C1 segment of cervical spinal cord (tissue), 14 donors: ENCODE measurements at places on chromosomes 4 and X.

DNA sequence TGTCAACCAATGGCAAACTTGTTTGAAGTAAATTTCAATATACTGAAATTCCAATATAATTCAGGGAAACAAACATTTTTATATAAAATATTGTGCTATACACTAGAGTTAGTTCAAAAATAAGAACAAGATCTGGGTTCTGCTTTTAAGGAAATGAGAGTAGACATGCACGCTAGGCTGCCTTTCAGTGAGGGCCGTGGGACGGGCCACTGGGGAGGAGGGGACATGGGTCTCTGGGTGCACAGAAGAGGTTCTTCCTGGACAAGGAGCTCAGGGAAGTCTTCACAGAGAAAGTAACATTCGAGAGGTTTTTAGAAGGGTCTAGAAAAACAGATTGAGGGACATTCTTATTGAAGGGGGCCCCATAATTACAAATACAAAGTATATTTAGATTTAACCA, 64.4 kb downstream of the SHROOM3 start:
- DNase-seq = no peak

GRCh38 chr4:147963839-147964238, 232.0 kb downstream of the ARHGAP10 start:
- DNase-seq = no peak

- no peak for DNase-seq
Measured at GRCh38 chr4:184234155-184234554, 16.5 kb upstream of the ENPP6 start.

DNA sequence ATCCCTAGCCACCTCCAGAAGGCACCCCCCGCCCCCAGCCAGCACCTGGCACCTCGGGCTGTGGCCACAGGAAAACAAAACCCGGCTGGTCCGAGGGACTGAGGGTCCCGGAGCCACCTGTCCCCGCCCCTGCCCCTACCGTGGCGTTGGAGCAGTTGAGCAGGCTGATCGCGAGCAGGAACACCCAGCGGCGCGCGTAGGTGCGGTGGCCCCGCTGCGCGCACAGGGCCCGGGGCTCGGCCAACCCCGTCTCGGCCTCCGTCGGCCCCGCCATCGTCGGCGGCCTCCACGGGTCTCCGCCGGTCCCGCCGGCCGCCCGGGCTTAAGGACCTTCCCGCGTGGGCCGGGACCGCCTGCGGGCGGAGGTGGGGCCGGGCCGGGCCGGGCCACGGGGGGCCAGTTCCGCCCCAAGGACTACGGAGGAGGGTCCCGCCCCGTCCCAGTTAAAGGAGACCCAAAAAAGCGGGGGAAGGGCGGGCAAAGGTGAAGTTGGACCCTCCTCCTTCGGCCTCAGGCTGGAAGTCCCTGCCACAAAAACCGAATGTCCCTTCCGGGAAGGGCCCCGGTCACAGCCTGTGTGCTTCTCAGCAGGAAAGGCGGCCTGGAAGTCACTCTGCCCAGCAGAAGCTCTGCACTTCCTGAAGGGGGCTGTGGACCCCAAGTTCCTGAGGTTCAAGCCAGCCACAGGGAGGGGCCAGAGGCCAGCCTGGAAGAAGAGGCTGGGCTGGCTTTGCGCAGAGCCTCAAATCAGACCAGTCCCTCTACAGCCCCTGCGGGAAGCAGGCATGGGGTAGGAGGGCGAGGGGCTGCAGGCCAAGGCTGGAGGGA, at the start of gene SLC49A3:
TSS of gene SLC49A3 (minus strand) at position 298 of the 828 bp plus-strand sequence. CDS start at position 274, 24 bp downstream.
- DNase-seq = no peak

DNA sequence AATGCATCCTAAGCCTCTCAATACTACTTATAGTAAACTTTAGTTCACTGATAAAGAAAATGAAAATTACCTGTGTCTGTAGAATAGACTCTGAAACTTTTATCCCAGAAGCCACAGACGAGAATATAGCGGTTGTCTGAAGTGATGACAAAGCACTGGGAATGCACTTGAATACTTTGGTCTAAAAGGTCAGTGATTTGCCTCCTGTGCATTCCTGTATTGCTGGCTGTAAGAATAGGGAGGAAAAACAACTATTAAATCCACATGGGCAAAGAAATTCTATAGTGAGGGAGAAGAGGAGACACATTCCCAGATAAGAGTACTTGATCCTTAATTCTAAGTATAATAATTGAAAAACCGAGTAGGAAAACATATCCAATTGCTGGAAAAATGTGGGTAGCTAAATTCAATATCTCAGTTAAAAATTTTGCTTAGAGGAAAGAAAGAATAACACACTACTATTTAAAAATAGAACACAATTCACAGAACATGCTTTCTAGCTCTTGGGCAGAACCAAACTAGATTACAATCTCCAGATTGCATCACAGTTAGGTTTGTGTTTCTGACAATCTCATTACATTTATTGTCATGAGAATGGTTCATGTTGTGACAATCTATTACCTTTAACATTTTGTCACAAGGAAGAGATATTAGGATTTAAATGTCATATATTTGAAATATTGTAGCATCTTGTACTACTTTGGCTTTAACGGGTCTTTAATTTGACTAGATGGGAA, 232.1 kb downstream of the DCLK2 start:
- no peak for DNase-seq

DNA sequence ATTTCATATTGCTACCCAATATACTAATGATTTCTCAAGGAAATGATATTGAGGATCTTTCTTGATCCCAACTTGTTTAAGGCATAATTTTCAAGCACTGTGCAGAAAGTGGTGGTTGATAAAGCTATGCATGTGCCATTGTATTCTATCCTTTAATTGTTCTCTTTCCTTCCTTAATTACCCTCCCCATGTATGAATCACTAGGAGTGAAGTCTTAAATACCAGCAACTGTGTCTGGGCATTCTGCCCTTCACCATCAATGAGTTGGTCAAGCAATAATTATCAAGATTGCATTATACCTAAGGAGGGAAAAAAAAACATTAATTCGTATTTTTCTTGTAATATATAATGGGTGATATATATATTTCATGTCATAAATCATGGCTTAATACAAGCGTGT, 111.8 kb upstream of the FRMPD4 start:
- no peak for DNase-seq

- no peak for DNase-seq
Measured at GRCh38 chrX:135977611-135978010, 3.8 kb upstream of the MMGT1 start.
